ENCODE measurements at places on chromosomes 16 and 17.

- no peak for DNase-seq
Measured at GRCh38 chr16:24734382-24734781, 4.9 kb downstream of the TNRC6A start.

DNA sequence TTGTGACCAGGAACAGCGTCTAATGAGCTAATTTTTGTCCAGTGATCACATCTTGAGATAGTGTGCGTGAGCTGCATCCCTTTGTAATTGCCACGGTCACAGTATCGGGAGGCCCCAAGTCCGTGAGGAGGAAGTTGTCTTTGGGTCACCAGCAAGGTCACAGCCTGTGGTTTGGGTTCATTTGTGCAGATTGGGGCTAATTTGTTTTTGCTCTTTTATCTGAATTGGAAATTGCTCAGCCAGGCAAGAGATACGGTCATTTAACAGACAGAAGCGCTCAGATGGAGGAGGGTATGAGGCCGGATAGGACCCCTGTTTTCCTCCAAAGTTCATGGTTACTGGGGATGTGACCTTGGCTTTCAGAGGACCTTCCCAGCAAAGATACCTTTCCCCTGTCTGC lies 174.1 kb downstream of the SNX29 start:
- DNase-seq: no peak

- peak; percentile 54 for DNase-seq
Measured at GRCh38 chr17:8225813-8226535, 15.6 kb upstream of the AURKB start.

GRCh38 chr17:43840814-43841213 lies 6.2 kb upstream of the CD300LG start:
- no peak for DNase-seq

DNA sequence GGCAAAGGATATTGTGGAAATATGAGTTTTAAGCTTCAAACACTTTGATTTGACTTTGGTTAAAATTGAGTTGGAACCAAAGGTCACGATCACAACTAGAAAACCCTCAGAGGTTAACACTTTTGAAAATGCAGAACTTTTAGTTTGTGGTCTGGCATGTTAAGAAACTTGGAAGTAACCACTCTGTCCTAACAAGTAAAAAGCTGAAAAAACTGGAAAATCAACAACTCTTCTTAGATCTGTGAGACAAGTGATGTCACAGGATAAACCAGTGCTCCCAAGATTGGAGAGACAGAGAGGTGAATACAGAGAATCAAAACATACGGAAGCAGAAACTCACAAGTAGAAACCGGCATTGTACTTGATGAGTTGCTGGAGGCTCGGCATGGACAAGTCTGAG lies 17.4 kb downstream of the MFSD6L start:
- DNase-seq: no peak

- no peak for DNase-seq
Measured at GRCh38 chr16:78972006-78972405, 628.5 kb downstream of the MAF start.

- no peak for DNase-seq
Measured at GRCh38 chr16:72848759-72849664, 198.9 kb downstream of the ZFHX3 start.

GRCh38 chr17:64320613-64321553 lies 57.8 kb upstream of the TEX2 start:
- DNase-seq: peak; percentile 47

DNA sequence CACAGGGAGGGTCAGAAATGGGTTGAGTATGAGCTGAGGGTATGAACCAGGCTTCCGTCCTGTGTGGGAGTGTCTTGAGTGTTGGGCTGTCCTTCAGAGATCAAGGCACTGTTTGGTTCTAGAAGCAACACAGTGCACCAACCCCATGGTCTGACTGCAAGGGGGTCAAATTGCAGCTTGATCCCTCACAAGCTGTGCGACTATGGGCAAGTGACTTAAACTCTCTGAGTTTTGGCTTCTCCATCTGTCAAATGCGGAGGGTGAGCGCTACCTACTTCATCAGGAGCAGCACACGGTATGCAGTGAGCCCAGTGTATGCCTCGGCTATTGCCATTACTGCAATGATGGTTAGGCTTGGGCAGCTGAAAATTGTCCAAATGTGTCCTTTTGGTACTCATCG lies 21.0 kb downstream of the SEC14L5 start:
- no peak for DNase-seq

DNA sequence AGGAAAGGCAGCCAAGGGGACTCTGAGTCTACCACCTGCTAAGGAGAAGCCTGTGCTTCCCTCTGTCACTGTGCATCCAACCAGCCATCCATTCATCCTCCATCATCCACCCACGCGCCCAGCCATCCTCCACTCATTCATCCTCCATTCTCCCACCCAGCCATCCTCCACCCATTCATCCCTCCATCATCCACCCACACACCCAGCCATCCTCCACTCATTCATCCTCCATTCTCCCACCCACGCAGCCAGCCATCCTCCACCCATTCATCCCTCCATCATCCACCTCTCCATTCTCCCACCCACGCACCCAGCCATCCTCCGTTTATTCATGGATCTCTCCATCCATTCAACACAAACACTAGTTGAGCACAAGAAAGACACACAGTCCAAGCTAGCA lies 74.1 kb downstream of the COG7 start:
- no peak for DNase-seq

DNA sequence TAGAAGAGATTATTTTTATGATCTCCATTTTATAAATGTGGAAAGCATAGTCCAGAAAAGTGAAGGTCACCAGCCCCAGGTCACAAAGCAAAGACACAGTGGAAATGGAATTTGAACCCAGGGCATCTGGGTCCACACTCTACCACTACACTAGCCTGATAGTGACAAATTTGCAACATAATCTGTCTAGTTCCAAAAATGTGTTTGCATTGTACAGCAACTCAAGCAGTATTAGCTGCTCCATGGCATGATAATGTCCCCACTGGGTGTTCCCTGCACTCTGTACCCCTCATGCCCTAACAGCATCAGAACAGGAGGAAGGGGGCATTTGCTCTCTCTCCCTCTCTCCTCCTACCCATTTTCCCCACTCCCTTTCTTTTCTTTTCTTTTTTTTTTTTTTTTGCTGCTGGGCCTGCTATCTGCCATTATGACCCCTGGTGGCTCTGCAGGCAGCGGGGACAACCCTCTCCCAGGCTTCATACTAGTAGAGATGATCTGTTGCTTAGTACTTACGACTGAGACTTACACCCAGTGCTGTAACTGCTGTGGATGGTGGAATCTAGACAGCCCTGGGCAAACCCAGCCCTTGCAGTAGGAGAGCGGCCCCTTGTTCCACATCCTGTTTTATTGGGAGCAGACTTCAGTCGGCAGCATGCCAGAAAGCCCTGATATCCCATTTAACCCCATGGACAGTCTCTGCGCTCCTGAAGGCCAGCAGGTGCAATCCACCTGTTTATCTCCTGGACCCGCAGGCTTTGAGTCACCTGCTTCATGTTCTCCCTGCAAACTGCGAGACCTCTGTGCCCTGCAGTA lies 306.3 kb downstream of the SOX9 start:
- DNase-seq: no peak

GRCh38 chr16:25065899-25066298 lies 45.6 kb upstream of the LCMT1 start:
- DNase-seq: no peak

GRCh38 chr16:88552815-88553214 lies 17.4 kb upstream of the ZC3H18 start:
- DNase-seq: no peak

GRCh38 chr16:88437367-88437964 lies 15.6 kb upstream of the ZFPM1 start:
- DNase-seq: peak; percentile 68

- no peak for DNase-seq
Measured at GRCh38 chr17:602436-602835, 112.2 kb downstream of the VPS53 start.

GRCh38 chr17:73722165-73722564 lies 77.9 kb upstream of the SDK2 start:
- no peak for DNase-seq

- no peak for DNase-seq
Measured at GRCh38 chr16:53043428-53043831, 9.3 kb downstream of the CHD9NB start.

DNA sequence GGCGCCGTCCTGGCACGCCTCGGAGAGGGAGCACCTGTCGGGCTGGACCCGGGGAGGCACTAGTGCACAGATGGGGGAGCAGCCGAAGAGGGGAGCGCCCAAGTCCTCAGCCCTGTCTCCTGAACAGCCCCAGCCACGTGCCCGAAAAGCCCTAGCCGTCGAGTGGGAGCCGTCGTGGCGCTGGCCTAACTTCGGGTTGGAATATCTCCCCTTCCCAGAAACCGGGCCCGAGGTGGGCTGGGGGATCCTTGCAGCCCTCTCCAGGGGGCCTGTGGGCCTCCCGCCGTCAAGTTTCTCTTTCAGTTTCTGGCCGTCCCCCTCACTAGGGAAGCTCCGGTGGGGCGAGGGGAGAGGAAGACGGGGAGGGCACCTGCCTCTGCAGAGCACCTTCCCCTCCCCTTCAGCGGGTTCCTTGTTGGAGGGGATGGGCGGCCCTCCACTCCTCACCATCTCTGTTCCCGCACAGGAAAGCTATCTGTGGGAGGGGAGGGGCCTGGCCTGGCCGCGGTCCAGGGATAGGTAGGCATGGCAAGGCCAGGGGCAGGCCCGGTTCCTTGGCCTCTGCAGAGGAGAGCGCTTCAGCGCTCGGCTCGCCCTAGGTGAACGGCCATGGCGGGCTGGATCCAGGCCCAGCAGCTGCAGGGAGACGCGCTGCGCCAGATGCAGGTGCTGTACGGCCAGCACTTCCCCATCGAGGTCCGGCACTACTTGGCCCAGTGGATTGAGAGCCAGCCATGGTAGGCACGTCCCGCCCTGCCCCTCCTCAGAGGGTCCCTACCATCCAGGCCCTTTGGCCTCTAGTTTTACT lies 709 bp downstream of the STAT5A start:
- no peak for DNase-seq

- DNase-seq: no peak
Measured at GRCh38 chr16:1090620-1091587, 5.1 kb downstream of the C1QTNF8 start.

GRCh38 chr16:49581630-49582298 lies 208.2 kb downstream of the C16orf78 start:
- DNase-seq: no peak

- DNase-seq: no peak
Measured at GRCh38 chr16:49608098-49608497, 234.5 kb downstream of the C16orf78 start.

DNA sequence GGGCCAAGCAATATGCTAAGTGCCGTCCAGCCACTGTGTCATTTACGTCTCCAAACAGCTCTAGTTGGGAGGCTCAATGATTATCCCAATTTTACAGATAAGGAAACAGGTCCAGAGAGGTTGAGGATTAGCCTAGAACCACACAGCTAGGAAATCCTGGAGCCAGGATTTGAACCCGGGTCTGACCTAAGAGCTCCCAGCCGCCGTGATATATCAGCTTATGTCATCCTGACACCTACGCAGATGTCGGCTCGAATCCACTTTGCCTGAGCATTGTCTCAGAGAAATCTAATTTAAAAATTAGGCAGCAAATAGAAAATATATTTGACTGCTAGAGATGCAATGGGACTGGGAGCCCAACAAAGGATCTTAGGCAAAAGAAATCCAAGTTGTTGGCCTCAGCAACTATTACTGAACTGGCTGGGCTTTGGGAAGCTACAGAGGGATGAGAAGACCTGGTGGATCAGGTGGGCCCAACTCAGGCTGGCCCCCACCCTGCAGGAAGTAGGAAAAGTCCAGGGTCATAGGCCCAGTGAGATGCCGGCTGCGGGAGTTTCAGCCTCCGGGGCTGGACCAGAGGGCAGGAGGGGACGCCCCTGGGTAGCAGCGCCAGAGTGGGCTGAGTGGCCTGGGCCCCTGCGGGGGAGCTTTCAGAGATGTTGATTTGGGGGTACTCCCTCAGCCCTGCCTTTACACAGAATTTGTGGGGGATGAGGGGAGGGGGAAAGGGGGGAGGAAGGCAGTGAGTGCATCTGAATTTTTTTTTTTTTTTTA lies 35.1 kb upstream of the IL21R start:
- no peak for DNase-seq

GRCh38 chr17:15456972-15457722 lies 10.3 kb downstream of the CDRT4 start:
- DNase-seq: no peak

GRCh38 chr17:39063681-39064069 lies 87.8 kb downstream of the PLXDC1 start:
- DNase-seq: no peak

GRCh38 chr16:79816081-79816497 lies 215.6 kb upstream of the MAF start:
- DNase-seq: no peak

DNA sequence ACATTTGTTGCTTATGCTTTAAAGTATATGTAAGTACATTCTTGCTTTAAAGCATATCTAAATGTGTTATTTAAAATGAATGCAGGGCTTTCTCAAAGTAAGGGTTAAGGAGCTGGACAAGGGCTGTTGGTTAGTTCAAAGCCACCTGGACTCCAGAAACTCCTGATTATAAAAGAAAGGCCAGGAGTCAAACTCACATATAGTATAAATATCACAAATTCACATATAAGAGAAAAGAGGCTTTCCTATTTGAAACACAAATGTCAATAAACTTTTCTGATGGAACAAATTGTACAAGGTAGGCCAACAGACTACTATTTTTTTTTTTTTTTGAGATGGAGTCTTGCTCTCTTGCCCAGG lies 84.5 kb upstream of the CORO6 start:
- DNase-seq: no peak

- no peak for DNase-seq
Measured at GRCh38 chr16:4015275-4016004, 100.8 kb downstream of the ADCY9 start.

- no peak for DNase-seq
Measured at GRCh38 chr17:77315551-77316190, 174.9 kb downstream of the SEC14L1 start.

GRCh38 chr16:66649167-66649566 lies 44.7 kb downstream of the CMTM3 start:
- no peak for DNase-seq

DNA sequence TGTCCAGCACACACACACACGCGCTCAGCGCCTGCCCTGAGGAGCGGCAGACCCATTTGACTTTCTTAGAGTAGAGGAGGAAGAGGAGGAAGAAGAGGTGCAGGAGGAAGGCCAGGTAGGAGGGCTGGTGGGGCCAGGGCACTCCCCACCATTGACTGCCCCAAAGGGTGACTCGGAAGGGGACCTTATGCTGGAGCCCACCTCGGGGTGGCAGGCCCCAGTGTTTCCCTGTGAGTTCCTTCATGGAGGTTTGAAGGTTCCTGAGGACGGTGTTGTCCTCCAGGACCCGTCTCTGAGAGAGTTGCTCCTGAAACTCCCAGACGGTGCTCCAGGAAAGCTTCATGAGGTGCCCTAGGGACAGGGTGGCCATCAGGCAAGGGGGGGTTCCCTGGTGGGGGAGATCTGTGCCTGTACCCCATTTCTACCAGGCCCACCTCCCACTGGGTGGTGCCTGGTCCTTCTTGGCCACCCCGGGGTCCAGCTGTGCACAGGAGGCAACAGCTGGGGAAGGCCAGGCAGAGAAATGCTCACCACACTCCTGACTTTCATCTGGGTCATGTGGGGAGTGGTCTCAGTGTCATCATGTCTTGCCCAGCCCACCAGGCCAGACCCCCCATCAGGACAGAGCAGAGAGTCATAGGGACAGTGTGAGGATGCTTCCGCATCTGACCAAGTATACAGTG lies 89.5 kb downstream of the TNFRSF13B start:
- DNase-seq: no peak

All from activated CD8-positive, alpha-beta memory T cell treated with anti-CD3 and anti-CD28 coated beads for 48 hours (primary cell).